Iris pigment epithelial cell (primary cell): ENCODE measurements at places on chromosomes 5 and 9.

DNA sequence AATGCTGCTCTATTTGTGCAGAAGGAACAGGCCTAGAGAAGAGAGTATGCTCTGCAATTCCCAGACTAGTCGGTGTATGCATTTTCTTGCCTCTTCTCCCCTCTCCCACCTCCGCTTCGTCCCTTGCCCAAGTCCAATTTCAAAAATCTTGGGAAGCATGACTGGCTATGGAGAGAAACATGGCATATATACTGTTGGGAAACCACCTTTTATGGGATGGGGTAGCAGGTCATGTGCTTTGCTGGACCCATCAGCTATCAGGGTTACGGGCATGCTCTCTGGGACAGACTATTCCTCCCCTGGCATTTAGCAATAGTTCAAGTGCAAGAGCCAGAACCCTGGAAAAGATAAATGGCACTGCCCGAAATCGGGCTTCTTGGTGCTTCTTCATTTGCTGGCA is 12.0 kb downstream of the ISL1 start:
- no peak for DNase-seq

DNA sequence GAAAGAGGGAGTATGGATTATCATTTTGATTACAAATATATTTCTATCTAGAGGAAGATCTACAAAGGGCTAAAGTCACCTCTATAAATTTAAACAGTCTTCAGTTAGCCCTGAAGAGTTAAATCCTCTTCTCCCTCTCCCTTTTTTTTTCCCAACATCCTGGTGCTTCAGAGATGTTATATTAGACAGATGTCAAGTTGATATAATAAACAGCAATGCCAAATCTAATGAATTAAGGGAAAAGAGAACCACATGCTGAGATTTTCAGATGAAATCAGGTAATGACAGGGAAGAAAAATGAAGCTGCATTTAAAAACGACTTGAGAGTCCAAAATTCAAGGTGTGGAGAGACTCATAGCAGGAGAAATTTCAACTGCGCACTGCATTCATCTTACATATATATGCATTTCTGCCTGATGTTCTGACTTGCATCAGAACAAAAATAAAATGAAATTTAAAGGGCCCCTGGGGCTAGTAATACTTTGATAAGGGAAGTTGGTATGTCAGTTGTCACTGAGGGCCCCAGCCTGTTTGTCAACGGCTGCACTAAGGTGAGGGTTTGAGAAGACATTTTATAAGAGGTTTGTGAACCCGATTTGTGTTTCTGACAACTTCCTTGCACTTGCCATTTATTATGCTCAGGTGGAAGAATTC is 338.9 kb upstream of the PANK3 start:
- DNase-seq: no peak

GRCh38 chr9:21574261-21574660 is 92.1 kb upstream of the IFNE start:
- no peak for DNase-seq

DNA sequence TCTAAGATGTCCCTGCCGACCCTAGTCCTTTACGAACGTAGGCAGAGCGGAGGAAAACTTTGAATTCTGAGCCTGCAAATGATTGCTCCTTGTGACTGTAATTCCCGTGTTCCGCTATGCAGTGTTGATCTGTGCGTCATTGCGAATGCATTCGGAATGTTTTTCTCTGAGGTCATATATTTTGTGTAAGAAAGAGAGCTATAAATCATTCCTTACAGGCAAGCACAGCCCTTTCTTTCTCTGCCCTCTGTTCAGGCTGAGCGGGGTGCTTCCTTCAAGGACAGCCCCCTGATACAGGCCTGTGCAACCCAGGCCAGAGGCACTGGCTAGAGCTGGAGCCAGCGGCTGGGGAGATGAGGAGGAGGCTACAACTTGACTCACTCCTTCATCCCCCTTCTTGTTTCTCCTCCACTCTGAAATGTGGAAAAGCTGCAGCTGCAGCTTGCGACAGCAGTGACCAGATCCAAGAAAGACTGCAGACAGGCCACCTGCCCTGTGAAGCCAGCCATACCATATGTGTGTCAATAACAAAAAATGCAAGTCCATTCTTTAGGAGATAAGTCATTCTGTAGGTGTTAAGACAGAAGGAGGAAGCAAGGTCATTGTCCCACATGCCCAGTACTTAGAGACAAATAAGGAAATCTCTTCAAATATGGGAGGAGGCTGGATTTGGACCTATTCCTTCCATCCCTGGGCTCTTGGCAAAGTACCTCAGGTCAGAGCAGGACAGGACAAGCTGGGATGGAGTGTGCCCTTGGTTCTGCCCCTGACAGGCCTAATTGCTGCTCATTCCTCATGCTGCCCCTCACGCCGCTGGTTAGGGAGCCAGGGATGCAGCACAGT is 345.7 kb upstream of the WWC1 start:
- peak; percentile 27 for DNase-seq

- no peak for DNase-seq
Measured at GRCh38 chr9:117783828-117784227, 79.6 kb downstream of the TLR4 start.

DNA sequence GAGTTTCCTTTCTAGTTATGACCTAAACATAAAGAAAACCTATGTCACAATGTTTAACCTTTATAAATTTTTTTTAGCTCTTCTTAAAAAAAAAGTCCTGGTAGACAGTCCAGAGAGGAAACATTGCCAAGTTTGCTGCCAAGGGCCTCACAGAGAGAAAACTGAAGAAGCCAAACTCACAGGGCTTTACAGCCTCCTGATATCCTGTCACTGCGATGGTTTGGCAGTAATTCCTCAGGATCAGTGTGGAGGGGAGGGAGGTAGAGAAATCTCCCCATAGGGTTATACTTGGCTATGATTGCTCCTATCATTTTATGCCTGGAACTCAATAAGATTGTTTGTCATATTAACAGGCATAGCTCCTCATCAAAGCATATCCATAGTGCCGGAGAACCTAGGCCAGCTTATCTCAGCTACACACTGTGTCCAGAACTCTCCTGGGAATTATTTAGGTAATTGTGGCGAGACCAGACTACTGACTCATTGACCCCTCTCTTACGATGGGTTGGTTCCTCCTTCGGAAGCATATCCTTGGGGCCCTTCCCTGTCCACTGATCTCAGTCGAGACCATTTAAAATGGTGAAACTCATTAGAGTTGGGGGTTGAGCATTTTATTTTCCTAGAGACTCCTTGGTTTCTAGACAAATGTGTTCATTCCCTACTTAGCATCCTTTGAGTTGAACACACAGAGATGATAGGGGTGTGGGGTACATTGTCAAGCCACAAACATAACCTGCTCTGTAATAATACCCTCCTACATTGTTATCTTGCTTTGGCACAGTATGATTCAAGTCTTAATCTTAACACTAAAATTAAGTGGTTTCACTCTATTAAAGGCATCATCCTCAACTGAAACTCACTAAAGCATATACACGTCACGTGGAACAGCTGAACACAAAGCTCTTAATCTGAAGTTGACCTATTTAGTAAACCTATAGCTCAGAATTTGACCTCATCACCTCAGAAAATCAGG is 53.4 kb upstream of the TMC1 start:
- no peak for DNase-seq

DNA sequence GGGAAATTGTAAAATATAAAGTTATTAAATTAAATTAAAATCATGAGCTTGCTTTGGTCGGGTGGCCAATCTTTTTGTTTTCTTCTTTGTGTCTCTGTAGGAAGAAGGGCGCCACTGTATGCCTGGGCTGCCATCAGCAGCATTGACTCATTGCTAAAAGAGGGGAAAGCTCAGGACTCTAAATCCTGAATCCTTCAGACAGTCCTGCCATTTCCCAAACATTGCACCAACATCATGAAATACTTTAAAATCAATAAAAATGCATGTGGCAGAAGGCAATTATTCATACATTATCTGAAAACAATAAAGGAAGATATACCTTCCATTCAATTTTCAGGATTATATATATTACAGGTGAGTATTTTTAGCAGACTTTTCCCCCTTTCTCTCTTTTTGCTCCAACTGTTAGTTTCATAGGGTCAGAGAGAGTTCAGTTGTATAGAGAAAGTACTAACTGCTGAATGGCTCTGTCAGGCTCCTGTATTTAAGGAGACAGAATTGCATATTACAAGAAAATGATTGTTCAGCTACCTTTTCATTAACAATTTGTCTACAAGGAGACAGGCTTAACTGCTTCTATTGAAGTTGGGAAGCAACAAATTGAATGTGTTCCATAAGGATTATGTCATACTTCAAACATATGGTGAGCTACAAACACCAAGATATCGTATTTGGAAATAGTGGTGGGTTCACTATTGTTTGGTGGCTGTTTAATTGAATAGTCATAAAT is 95.7 kb downstream of the ATPSCKMT start:
- DNase-seq: no peak

DNA sequence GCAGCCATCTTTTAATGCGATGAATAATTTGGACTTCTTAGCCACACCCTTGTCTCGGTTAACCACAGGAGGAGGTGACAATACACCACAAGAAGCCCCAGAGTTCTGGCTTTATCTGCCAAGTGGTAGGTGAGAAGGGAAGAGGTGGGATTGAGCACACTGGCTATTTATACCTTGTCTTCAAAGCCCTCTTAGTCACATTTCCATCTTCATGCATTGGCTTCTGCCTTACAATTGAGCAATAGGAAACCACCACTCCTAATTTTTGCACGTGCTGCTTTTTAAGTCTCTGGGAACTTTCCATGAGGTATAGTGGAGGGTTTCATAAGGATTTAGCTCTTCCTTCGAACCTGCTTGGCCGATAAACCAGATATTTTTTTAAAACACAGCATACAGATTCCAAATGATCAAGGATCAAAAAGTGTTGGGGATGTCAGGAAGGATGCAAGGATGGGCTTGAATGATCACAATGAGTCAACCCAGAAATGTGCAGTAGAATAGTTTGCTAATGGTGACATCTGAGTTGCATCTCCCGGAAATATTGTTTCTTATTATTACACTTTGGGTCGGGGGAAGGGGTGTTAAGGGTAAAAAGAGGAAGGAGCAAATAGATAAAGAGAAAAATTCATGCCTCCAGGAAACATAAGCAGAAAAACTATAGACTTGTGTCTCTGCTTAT is 25.5 kb downstream of the PLAC8L1 start:
- peak; percentile 10 for DNase-seq

GRCh38 chr9:113219186-113219936 is 1.7 kb downstream of the FKBP15 start:
- DNase-seq: no peak

DNA sequence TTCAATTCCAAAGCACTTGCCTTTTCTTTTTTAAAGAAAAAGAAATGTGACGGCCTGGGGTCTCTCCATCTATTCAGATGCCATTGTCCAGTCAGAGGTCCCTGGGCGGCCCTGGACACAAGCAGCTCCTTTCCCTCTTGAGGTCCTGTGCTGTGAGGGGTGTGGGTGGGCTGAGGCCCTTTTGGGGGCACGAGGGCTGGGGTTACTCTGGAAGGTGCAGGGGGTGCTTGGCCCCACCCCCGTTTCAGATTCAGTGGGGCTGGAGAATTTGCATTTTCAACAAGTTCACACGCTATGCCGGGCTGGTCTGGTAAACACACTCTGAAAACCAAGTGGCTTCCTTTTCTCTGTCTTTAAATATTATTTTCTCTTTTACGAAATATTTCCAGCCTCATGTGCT is 91.4 kb upstream of the PHYKPL start:
- no peak for DNase-seq

DNA sequence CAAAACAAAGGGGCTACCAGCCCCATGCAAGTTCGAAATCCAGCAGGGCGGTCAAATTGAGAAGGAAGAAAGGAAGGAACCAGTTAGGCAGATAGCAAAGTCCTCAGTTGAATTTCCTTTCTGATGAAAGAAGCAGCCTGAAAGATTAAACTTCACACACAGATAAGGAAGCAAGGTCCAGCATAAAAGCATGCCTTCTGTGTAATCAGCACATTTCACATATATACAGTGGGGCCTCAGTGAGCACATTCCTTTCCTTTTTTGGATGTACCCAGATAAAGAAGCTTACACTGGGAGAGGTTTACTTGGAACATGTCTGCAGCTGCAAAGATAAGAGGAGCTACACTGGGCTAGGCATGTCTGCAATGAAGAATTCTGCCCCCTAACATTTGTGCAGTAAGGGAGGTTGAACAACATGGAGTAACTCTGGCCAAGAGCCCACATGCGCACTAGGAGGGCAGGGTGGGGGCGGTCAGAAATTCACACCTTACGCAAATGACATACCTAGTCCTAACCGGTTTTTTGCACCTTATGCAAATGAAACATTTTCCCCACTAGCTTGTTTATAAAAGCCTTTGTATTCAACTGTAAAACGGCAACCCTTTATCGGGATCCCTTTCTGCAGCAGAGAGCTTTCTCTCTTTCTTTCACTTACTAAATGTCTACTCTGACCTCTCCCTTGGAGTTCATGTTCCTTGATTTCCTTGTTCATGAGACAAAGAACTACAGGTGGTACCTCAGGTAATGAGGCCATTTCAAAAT is 149.7 kb upstream of the FBXL17 start:
- peak; percentile 77 for DNase-seq

DNA sequence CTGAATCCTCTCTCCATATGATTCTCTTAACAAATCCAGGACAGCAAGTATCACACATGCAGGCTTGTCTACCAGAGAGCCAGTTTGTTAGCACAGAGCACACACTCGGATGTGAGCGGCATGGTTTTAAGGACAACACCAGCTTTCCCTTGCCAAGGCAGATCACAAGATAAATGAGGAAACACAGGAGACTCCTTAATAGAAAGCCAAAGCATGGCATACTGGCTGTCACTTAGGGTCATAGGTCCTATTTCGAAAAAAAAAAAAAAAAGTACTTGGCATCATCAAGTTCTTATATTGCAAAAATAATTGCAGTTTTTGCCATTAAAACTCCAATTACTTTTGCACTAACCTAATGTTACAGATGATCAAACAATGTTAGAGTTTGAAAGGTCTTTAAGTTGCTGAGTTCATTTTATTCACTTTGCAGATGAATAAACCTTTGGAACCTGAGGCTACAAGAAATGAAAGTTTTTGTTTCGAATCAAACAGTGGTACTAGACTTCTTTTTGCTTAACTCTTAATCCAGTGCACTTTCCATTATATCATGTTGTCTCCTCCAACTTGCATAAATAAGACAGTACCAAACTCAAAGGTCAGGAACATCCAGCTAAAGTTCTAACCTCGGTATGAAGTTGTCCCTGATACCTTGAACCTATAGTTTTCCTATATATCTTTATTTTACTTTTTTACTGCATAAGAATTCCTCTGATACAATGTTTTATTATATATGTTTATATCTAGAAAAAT is 138.5 kb downstream of the MPDZ start:
- DNase-seq: peak; percentile 20

DNA sequence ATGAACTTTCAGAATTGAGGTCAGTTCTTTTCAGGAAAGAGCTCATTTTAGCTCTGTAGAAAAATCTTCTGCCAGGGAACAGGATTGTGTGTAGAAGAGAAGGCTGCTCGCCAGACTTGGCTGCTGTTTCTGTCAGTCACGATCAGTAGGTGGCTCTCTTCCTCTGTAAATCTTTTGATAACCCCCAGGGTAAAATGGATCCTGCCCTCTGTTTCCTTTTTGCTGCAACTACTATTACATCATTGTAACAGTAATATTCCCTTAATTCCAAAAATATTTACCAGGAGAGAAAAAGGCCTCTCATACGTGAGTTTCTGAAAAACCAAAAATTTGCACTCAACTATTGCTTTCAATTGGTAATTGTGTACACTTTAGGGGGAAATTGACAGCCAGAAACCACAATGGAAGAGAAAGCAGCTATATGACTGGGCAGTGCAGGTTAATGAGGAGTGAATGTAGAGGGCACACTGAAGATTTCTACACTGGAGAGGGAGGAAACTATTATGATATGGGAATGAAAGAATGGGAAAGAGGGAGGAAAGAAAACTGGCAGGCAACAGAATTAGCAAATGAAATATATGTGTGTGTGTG is 12.3 kb downstream of the IFNA21 start:
- DNase-seq: peak; percentile 34
